ENCODE measurements at places on chromosomes 2 and 18. TPM values are rescaled to one million over a fixed set of nuclear protein-coding genes. Genes with fewer than 3 reads are reported as not detected.
A peak's percentile ranks its signal among the peaks of the same experiment; 100 is the strongest.

The KLHL29 gene
- total RNA-seq: 1.7 TPM

- H3K4me3 ChIP-seq: no peak overlapping the region
- H3K27me3 ChIP-seq: no peaks in the 10 kb centered on the region
- peaks cover 4% of the 10 kb centered on the region for H3K4me1 ChIP-seq
- no peak for DNase-seq
- H3K36me3 ChIP-seq: peaks cover 18% of the 10 kb centered on the region
Observed at GRCh38 chr2:63488118-63488713, 100.1 kb downstream of the WDPCP start.

DNA sequence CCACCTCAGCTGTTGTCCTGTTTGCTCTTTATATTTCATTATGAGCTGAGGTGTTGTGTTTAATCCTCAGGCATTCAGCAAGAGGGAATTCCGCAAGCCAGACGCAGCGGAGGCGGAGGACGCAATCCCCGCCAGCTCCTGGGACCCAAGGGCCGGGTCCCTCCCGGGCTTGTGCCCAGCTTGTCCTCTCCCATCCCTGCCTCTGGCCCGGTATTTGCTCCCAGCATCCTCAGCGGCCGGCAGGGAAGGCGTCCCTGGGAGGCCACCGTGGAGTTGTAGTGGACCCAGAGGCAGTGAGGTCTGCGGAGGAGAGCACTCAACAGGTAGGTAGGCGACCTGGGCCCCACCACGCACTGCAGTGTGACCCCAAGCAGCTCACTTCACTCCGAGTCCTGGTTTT is 42.5 kb upstream of the FOSL2 start:
- H3K4me3 ChIP-seq: no peak overlapping the region
- no peaks in the 10 kb centered on the region for H3K36me3 ChIP-seq
- H3K27me3 ChIP-seq: no peaks in the 10 kb centered on the region
- no peak for DNase-seq
- H3K4me1 ChIP-seq: peaks cover 12% of the 10 kb centered on the region
- H3K27ac ChIP-seq: no peak overlapping the region

The CYP27C1 gene
- not detected for total RNA-seq

GRCh38 chr2:236121546-236121945 is 46.6 kb downstream of the GBX2 start:
- peaks cover 25% of the 10 kb centered on the region for H3K27me3 ChIP-seq
- H3K4me3 ChIP-seq: no peak overlapping the region
- no peaks in the 10 kb centered on the region for H3K36me3 ChIP-seq
- no peak for DNase-seq
- H3K27ac ChIP-seq: no peak overlapping the region
- H3K4me1 ChIP-seq: no peaks in the 10 kb centered on the region

- DNase-seq: no peak
- H3K4me3 ChIP-seq: no peak overlapping the region
- no peaks in the 10 kb centered on the region for H3K36me3 ChIP-seq
- no peak overlapping the region for H3K27ac ChIP-seq
- H3K27me3 ChIP-seq: peaks cover 29% of the 10 kb centered on the region
Observed at GRCh38 chr2:98282109-98282508, 64.1 kb upstream of the CNGA3 start.

GRCh38 chr2:190407246-190407661 is 901 bp upstream of the MFSD6 start:
- peaks cover 34% of the 10 kb centered on the region for H3K4me1 ChIP-seq
- no peak overlapping the region for H3K4me3 ChIP-seq
- DNase-seq: peak; percentile 94
- H3K36me3 ChIP-seq: no peaks in the 10 kb centered on the region
- H3K27me3 ChIP-seq: no peaks in the 10 kb centered on the region

DNA sequence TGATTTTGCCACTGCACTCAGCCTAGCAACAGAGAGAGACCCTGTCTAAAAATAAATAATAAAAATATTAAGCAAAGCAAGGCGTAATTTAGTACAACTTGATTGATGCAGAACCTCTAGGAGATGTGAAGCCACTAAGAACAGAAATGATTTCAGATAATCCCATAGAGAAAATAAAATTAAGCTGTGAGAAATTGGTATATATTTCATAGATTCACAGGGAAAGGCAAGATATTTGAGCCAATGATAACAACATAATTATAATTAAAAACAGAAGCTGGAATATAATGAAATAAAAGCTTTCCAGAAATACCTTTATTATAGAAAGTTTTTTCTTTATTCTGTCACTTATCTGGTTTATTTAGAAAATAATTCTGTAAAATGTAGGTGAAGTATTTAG is 88.9 kb upstream of the GULP1 start:
- H3K4me3 ChIP-seq: no peak overlapping the region
- no peak for DNase-seq
- no peaks in the 10 kb centered on the region for H3K4me1 ChIP-seq
- no peaks in the 10 kb centered on the region for H3K36me3 ChIP-seq
- no peaks in the 10 kb centered on the region for H3K27me3 ChIP-seq

The ALPI gene
- total RNA-seq: not detected

- peak overlapping the region; percentile 65 for H3K4me3 ChIP-seq
- peak; percentile 77 for DNase-seq
- peaks cover 6% of the 10 kb centered on the region for H3K4me1 ChIP-seq
- H3K27me3 ChIP-seq: peaks cover 26% of the 10 kb centered on the region
- H3K36me3 ChIP-seq: peaks cover 4% of the 10 kb centered on the region
- no peak overlapping the region for H3K27ac ChIP-seq
Observed at GRCh38 chr2:38959938-38960608, 70.4 kb downstream of the ARHGEF33 start.

GRCh38 chr2:26507088-26507487 is 29.2 kb upstream of the OTOF start:
- peaks cover 3% of the 10 kb centered on the region for H3K4me1 ChIP-seq
- no peak for DNase-seq
- H3K27me3 ChIP-seq: no peaks in the 10 kb centered on the region
- H3K36me3 ChIP-seq: no peaks in the 10 kb centered on the region
- no peak overlapping the region for H3K4me3 ChIP-seq

DNA sequence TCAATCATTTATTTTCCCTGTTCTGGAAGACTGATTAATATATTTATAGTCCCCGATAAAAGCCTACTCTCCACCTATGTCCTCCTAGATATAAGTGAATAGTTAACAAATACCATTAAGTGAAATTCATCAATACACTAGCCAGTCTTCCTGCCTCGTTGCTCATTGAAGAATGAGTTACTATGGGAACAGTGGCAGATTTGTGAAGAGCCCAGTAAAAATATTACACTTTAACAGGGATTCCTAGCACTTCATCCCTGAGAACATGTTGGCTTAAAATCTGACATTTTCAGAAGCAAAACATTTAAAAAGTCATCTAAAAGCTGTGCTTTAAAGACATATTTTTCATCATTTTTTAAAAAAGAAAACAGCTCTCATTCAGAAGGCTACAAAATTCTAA is 848.7 kb upstream of the NXPH2 start:
- DNase-seq: no peak
- no peak overlapping the region for H3K4me3 ChIP-seq
- H3K27me3 ChIP-seq: no peaks in the 10 kb centered on the region
- no peaks in the 10 kb centered on the region for H3K4me1 ChIP-seq
- H3K36me3 ChIP-seq: no peaks in the 10 kb centered on the region

The MEX3C gene
- total RNA-seq: 57.6 TPM

The VWA3B gene
- total RNA-seq: not detected

DNA sequence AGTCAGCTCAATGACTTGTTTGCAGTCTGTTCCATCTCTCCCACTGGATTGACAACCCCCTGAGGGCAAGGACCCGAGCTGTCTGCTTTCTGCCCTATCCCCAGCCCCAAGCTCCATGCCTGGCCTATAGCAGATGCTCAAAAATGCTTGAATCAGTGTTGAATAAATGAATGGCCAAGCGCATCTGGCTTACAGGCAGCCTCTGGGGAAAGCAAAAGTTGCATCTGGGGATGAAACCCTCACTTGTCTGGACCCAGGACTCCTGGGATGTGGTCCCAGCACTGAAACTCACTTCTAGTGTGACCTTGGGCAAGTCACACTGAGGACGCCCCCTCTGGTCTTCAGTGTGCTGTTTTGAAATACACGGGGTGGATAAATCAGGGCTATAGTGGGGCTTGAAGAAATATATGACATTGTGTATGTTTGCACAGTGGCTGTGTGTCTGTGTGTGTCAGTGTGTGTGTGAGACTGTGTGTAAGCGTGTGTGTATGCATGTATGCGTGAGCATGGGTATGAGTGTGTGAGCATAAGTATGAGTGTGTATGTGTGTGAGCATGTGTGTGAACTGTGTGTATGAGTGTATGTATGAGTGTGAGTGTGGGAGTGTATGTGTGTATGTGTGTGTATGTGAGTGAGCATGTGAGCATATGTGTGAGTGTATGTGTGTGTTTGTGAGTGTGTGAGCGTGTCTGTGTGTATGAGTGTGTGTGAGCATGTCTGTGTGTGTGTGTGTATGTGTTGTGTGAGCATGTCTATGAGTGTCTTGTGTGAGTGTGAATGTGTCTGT is 27.8 kb upstream of the TNS1 start:
- H3K4me1 ChIP-seq: peaks cover 11% of the 10 kb centered on the region
- no peaks in the 10 kb centered on the region for H3K36me3 ChIP-seq
- no peak overlapping the region for H3K27ac ChIP-seq
- no peak for DNase-seq
- H3K4me3 ChIP-seq: no peak overlapping the region
- no peaks in the 10 kb centered on the region for H3K27me3 ChIP-seq

GRCh38 chr2:234981197-234982095 is 29.6 kb downstream of the SH3BP4 start:
- no peak overlapping the region for H3K27ac ChIP-seq
- peaks cover 2% of the 10 kb centered on the region for H3K4me1 ChIP-seq
- H3K4me3 ChIP-seq: no peak overlapping the region
- peaks cover 4% of the 10 kb centered on the region for H3K36me3 ChIP-seq
- peaks cover 10% of the 10 kb centered on the region for H3K27me3 ChIP-seq

The CCBE1 gene
- not detected for total RNA-seq

The ELOA2 gene
- total RNA-seq: not detected

- H3K27me3 ChIP-seq: peaks cover 11% of the 10 kb centered on the region
- no peak overlapping the region for H3K4me3 ChIP-seq
- no peaks in the 10 kb centered on the region for H3K4me1 ChIP-seq
Observed at GRCh38 chr2:226508005-226508404, 291.6 kb downstream of the IRS1 start.

- no peak overlapping the region for H3K4me3 ChIP-seq
- no peak overlapping the region for H3K27ac ChIP-seq
- no peaks in the 10 kb centered on the region for H3K27me3 ChIP-seq
- peaks cover 36% of the 10 kb centered on the region for H3K4me1 ChIP-seq
Observed at GRCh38 chr2:142870526-142870925, 6.9 kb upstream of the KYNU start.

The HOXD13 gene
- total RNA-seq: not detected

GRCh38 chr18:55381277-55381676 is 206.7 kb downstream of the TCF4 start:
- H3K27me3 ChIP-seq: no peaks in the 10 kb centered on the region
- no peaks in the 10 kb centered on the region for H3K4me1 ChIP-seq
- no peak overlapping the region for H3K4me3 ChIP-seq

The IKZF2 gene
- 21.1 TPM for total RNA-seq

The SCYGR6 gene
- total RNA-seq: not detected

The ATF2 gene
- 58.2 TPM for total RNA-seq

The PNPT1 gene
- 28.5 TPM for total RNA-seq

GRCh38 chr2:200453142-200453852 is 56.6 kb downstream of the KCTD18 start:
- no peak for DNase-seq
- no peaks in the 10 kb centered on the region for H3K27me3 ChIP-seq
- H3K4me1 ChIP-seq: no peaks in the 10 kb centered on the region
- H3K27ac ChIP-seq: no peak overlapping the region
- H3K4me3 ChIP-seq: no peak overlapping the region
- H3K36me3 ChIP-seq: no peaks in the 10 kb centered on the region

DNA sequence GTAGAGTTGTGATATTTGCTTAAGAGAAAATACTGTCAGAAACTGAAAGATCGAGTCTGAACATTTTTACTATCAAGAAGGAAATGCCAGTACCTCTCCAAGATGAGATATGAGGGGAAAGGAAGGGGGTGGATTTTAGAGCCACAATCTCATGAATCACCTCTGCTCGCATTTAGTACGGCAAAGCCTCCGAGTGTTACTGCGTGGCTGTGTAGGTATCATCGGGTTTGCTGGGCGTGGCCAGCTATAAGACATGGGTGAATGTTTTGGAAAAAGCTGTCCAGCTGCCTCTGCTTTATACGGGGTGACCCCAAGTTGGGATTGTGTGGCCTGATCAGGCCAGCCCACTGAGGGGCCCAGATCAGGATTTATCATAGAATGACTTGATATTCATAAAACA is 826.4 kb downstream of the SOCS6 start:
- DNase-seq: no peak
- no peak overlapping the region for H3K4me3 ChIP-seq
- no peaks in the 10 kb centered on the region for H3K36me3 ChIP-seq
- H3K27ac ChIP-seq: no peak overlapping the region
- no peaks in the 10 kb centered on the region for H3K27me3 ChIP-seq
- no peaks in the 10 kb centered on the region for H3K4me1 ChIP-seq

DNA sequence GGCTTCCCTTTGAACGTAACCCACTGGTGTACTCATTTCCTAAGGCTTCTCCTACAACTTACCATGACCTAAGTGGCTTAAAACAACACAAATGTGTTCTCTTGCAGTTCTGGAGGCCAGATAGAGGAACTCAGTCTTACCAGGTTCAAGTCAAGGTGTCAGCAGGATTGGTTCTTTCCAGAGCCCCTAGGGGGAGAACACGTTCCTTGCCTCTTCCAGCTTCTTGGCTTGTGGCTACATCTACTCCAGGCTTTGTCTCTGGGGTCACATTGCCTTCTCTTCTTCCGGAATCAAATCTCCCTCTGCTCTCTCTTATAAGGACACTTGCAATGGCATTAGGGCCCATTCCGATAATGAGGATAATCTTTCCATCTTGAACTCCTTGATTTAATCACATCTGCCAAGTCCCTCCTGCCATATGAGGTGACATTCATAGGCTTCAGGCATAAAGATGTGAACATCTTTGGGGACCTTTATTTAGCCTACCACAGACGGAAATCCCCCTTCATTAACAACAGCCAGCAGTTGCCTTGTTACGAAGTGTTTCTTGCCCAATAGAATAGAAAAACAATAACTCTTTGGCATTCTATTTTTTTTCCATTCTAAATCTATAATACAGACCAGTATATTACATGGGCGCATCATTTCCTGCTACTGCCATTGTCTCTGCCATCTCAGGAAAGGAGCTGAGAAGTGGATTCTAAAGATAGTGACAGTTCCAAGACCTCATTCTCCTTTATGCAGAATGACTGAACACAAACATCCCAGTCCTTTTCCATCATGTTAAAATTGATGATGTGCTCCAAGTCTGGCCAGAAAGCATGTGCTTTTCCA is 362.0 kb downstream of the ZNF521 start:
- no peak overlapping the region for H3K4me3 ChIP-seq
- H3K27ac ChIP-seq: no peak overlapping the region
- no peaks in the 10 kb centered on the region for H3K36me3 ChIP-seq
- DNase-seq: no peak
- no peaks in the 10 kb centered on the region for H3K4me1 ChIP-seq

- H3K36me3 ChIP-seq: no peaks in the 10 kb centered on the region
- DNase-seq: no peak
- H3K4me3 ChIP-seq: no peak overlapping the region
- no peaks in the 10 kb centered on the region for H3K4me1 ChIP-seq
Observed at GRCh38 chr18:45540125-45540524, 75.2 kb upstream of the SLC14A2 start.

- peaks cover 3% of the 10 kb centered on the region for H3K27me3 ChIP-seq
- H3K4me3 ChIP-seq: no peak overlapping the region
- no peaks in the 10 kb centered on the region for H3K4me1 ChIP-seq
Observed at GRCh38 chr2:152858594-152859265, 140.3 kb downstream of the ARL6IP6 start.

The NRP2 gene
- 1.1 TPM for total RNA-seq

The DSG1 gene
- not detected for total RNA-seq
